ENCODE measurements at places on chromosomes 3 and 15.

- DNase-seq, result no peak
Measured at GRCh38 chr3:141305436-141305835, 62.9 kb upstream of the ZBTB38 start.

DNA sequence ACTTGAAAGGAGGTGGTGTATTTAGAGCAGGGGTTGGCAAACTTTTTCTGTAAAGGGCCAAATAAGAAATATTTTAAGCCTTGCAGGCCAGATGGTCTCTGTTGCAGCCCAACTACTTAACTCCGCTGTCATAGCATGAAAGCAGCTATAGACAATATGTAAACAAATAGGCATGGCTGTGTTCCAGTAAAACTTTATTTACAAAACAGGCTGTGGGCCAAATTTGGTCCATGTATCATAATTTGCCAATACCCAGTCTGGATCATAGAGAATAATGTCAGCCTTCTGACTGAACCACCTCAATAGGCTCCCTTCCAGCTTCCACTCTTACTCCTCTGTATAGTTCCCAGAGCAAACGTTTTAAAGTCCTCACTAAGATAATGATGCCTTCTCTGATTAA lies 638.8 kb upstream of the CFAP20DC start:
- no peak for DNase-seq

DNA sequence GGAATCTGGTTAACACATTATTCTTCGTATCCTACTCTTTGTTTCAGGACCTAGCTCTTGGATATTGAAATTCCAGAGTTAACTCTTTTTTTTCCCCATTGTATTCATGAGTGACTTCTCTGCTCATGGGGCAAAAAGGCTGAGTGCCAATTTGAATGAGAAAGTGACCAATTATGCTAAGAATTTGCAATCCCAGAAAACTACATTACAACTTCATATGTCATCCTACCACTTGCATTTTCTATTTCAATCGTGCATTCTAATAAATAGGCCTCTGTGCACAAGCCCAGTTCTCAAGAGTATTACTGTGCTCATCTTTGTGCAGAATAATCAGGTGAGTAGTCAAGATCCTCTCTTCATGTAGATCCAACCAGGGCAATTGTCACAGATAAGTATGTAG lies 537.8 kb downstream of the OTOL1 start:
- no peak for DNase-seq

DNA sequence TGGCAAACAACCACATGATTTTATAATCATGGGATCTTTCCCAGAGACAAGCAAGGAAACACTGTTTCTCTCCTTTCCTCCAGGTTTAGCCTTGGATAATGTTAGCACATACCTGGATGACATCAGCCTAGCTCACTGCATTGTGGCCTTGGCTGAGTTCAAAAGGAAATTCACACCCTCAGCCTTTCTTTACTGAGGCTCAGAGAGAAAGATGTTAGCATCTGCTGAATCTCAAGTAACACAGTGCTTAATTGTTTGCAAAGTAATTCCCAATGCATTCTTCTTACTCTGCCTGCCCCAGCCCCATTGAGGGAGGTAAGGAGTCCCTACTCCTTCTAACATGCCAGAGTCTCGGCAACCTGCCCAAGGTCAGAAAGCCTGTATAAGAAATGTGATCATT lies 432.2 kb upstream of the LMCD1 start:
- DNase-seq, result no peak

DNA sequence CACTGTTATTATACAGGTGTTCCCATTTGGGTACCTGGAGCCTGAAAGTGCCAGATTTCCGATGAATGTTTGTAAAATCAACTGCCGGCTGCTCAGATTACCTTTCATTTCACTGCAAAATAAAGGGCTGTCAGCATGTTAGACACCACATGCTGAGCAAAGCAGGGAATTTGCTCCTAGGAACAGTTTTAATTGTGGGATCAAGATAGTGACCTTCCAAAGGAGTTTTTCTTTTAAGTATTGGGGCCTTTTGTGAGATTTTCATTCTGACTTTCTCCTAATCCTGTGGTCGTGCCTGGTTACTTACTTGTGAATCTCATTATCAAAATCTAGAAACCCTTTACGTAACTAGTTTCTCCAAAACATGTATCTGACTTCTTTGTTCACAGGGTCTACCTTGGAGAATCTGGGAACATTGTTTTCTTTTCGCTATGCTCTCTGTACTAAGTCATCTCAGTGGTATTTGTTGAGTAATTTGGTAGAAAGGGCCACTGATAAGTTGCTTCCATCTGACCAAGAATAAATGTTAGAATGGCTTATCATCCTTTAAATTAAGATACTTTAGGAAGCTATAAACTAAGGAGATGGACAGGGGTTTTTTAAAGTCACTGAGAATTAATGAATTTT lies 40.8 kb upstream of the LRTM1 start:
- DNase-seq, result no peak

DNA sequence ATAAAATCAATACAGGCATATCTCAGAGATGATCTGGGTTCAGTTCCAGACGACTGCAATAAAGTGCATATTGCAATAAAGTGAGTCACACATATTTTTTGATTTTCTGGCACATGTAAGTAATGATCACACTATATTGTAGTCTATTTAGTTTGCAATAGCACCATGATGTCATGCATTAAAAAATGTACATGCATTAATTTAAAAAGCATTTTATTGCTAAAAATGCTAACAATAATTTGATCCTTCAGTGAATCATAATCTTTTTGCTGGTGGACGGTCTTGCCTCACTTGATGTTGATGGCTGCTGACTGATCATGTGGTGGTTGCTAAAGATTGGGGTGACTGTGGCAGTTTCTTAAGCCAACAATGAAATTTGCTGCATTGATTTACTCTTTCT lies 511.1 kb downstream of the OTOL1 start:
- DNase-seq, result no peak

DNA sequence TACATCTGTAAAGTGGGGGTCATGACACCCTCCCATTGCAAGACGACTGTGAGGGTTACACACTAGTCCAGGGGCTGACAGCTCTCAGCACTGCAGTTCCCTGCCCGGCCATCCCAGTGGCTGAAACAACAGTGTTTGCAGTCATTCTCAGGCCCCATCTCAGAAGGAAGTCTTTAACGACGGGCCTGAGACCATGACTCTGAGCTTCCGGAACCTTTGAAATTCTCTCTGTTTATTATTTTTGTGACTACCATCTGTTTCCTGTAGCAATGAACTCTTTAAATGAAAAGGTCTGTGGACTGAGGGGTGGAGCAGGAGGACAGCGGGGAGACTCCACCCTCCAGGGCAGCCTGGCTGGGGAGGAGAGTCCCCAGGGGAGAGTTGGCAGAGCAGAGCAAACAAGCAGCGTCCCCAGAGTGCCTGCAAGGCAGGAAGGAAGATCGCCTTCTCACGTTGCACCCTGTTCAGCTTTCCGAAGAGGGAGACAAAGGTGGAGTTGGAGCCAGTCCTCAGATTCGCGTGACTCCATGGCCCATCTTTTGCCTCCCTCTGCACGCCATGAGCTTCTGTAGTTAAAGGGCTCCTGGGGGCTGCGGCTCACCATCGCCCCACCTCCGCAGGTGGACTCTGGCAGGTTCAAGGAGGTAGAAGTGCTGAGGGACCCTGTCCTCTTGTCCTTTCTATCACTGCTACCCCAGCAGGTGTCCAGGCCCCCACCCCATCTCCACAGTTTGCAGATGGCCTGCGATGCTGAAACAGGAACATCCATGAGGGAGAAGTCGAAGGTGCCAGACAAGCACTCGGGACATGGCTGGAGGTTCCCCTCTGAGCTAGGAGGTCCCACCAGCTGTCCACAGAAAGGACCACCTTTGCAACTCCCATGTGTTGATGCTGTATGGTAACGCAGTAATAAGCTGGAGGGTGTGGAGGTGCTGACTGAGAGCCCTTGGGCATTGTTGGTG lies 525.8 kb upstream of the PROK2 start:
- peak; percentile 3 for DNase-seq

DNA sequence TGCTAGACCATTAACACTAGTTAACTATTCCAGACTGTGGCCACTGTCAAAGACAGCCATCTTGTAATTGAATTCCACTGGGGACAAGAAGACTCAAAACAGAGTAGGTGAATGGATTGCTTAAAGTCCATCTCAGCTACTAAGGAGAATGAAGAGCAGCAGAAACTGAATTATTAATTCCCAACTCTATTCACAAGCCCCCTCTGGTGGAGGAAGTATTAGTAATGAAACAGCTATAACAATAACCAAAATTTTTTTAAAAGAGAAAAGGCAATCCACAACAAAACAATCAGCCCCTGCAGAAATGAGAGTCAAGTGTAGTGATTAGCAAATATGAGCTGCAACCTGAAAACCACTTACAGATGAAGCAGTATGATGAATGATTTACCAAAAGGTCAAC lies 302.8 kb downstream of the FHIT start:
- peak; percentile 25 for DNase-seq

DNA sequence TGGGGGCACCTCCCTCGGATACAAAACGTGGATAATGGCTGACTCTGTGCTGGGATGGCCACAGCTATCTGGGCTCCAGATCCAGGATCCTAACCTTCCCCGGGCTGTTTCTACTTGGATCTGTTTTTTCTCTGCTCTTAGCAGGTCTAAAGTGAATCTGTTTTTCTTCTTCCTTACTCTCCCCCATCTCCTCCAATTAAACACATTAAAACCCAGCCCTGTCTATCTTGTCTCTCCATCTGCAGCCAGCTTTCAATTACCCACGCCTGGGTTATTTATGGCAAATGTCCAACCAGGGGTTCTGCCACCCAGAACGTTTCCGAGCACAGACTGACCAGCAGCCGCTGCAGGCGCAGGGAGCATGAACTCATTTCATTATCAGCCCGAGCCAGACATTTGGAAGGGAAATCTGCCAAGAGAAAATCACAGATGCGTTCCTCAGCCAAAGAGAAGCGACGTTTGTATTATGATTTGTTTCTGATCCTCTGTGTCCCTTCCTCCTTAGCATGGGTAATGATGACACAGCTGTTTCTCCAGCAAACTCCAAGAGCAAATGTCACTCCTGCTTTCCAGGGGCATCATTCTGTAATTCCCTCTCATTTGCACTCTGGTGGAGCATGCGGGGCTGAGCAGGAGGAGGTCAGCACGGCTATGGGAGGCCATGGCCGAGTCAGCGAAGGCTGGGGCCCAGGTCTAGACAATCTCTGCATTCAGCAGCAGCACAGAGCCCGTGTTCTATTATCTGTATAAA lies 42.0 kb downstream of the UMPS start:
- no peak for DNase-seq

GRCh38 chr15:55222588-55222987 lies 25.8 kb upstream of the RSL24D1 start:
- no peak for DNase-seq

DNA sequence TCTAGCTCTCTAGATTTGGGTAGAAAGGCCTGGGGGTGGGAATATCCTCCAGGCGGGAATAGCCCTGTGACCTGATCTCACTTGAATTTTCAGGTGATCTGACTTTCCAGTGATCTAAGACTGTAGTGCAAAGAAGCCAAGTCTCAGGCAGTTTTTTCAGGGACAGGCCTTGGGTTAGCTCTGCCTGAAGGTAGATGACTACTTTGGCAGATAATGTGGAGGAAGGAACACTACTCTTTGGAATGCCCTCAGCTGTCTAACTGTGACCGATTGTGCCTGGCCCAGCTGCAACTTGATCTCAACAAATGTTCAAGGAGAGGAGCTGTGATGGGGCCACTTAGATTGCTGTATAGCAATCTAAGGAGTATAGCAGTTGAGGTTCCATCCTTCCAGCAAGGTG lies 193.7 kb downstream of the TCF12 start:
- no peak for DNase-seq

DNA sequence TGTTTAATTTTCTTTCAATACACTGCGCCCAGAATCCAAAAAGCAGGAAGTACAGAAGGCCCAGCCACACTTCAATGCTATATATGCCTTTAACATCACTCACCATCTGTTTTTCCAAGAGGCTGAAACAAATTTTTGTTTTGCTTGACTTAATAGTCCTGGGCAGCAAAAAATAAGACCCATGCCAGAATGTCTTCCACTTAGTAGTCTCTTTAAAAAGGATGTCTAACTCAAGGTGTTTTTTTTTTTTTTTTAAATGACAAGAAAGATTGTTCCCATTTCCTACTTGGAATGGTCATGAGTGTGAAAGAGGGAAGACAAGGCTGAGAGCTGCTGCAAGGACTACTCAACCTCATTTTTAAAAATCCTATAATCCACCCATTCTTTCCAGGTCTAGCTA lies 590.3 kb upstream of the SGO1 start:
- no peak for DNase-seq

GRCh38 chr3:132721479-132722164 lies 587 bp downstream of the NPHP3 start:
- peak; percentile 28 for DNase-seq

Measured in CD4-positive, CD25-positive, alpha-beta regulatory T cell (primary cell).